ENCODE measurements at places on chromosomes 7 and 10. TPM values are rescaled to one million over a fixed set of nuclear protein-coding genes. Genes with fewer than 3 reads are reported as not detected.

DNA sequence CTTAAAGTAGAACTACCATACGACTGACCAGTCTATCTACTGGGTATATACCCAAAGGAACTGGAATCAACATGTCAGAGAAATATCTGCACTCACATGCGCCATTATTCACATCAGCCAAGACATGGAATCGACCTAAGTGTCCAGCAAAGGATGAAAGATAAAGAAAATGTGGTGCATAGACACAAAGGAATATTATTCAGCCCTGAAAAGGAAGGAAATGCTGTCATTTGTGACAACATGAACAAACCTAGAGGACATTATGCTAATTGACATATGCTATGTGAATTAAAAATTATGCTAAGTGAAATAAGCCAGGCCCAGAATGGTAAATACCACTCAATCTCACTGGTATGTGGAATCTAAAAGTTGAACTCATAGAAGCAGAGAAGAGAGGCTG is 123.7 kb downstream of the KLF6 start:
- DNase-seq, result no peak

SERPINE1 gene
- polyA plus RNA-seq, result 0.75 TPM

PRPF18 gene
- polyA plus RNA-seq, result 35.1 TPM

GNAT3 gene
- polyA plus RNA-seq, result 4.8 TPM

DNA sequence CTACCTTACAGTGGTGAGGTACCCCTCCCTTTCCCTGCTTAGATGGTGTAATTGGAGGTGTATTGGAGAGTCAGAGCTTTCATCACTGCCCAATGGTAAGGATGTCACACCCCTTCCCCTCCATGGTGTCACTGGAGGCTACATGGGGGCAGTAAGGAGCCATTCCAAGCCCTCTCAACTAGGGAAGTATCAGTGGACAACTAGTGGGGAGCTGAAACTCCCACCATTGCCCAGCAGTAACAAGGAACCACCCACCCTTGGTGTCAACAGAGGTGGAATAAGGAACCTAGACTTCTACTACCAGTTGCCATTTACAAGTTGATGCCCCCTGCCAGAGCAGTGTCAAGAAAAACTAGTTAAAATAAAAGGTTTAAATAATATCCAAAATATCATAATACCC is 2.8 kb upstream of the HIBADH start:
- no peak for DNase-seq

GRCh38 chr7:41916450-41916927 is 213.6 kb upstream of the INHBA start:
- no peak for DNase-seq

TNPO3 gene
- polyA plus RNA-seq, result 84.5 TPM

TEX47 gene
- not detected for polyA plus RNA-seq

OPN4 gene
- polyA plus RNA-seq, result not detected

EFCAB10 gene
- polyA plus RNA-seq, result 0.21 TPM

DNA sequence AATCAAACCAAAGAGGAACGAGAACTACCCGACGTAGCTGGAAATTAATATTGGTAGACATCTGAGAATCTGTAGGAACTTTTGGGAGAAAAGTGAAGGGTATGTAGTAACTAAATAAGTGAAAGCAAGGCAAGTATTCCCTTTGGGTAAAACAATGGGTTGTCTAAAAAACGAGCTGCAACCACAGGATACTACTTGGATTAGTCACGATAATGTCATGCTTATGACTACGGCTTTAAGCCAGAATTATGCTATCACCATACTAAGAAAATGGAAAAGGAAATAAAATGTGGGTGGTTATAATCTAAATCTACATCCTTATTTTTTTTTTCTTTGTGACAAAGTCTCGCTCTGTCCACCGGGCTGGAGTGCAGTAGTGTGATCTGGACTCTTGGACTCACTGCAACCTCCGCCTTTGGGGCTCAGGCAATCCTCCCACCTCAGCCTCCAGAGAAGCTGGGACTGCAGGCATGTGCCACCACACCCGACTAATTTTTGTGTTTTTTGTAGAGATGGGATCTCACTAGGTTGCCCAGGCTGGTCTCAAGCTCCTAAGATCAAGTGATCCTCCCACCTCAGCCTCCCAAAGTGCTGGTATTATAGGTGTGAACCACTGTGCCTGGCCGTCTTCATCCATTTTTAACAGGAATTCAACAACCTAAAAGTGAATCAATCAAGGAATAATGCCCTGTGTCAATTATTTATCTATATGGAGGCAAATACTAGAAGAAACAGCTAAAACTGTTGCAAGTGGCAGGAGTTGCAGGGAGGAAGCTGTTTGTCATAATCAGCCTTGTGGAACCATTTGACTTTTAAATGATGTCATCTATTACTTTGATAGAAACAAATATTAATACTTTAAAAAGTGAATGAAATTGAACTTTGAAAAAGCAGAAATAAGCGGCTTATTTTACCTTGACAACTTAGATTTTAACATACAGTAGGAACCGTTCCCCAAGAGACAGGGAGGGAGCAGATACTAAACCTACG is 189.3 kb downstream of the PRPF18 start:
- DNase-seq, result no peak

POP7 gene
- 143 TPM for polyA plus RNA-seq

DNA sequence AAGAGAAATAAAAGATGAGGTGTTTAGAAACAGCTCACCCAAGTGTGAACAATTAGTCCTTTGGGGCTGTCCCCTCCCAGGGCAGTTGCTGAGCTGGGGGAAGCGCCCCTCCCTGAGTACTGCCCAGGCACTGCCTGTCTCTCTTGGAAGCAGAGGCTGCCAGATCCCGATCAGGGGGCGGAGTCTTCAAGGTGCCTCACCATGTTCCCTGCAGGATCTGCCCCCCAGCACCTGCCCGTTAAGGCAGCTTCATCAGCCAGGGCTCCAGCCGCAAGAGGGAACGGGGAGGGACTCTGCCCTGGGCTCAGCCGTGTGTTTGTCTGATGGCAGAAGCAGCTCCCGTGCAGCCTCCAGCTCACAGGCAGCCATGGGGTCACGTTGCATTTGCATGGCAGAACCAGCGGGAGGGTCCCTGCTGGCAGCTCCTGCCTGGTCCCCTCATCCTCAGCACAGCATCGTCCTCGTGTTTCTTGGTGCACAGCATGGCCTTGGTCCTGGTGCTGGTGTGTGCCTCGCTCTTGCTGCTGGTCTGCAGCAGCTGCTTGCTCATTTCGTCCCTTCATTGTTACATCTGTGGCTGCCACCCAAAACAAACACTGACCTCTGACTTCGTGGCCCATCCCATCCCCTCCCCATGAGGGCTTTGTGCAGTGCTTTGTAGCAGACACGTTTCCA is 10.7 kb upstream of the DPYSL4 start:
- no peak for DNase-seq

GRCh38 chr7:14666304-14666703 is 236.2 kb downstream of the DGKB start:
- no peak for DNase-seq

NEUROD6 gene
- not detected for polyA plus RNA-seq

DNA sequence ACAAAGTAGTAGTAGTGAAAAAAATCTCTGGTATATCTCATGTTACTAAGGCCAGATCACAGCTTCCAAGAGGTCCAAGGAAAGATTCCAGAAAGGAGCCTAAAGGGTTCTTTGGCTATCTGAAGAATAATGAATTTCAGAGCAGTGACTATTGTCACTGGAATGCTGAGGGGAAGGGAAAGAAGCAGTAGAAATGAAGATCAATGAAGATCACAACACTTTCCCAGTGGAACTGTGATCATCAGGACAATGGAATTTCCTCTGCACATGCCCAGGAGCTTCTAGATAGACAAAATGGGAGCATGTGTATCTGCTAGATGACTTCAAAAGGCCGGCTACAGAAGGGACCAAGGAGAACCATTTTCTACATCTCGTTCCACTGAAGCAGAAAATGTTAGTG is 219.5 kb upstream of the PHYHIPL start:
- DNase-seq, result no peak

CALCR gene
- not detected for polyA plus RNA-seq

LIPJ gene
- not detected for polyA plus RNA-seq

DNA sequence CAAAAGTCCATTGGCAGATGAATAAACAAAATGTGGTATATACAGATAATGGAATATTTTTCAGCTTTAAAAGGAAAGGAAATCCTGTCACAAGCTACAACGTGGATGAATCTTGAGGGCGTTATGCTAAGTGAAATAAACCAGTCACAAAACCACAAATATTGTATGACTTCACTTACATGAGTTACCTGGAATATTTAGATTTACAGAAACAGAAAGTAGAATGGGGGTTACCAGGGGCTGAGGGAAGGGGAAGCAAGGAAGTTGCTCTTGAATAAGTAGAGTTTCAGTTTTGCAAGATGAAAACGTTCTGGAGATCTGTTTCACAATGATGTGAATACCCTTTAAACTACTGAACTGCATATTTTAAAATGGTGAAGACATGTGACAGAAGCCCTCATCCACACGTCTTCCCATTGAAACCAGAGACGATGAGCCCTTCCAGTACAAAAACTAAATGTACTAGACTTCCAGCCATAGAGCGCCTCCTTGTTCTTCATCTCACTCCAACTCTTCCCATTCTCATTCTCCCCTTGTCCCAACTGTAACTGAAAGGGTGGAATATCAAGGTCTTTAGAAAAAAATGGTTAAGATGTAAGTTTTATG is 62.4 kb downstream of the MICU1 start:
- peak; percentile 69 for DNase-seq

SPAM1 gene
- not detected for polyA plus RNA-seq

DNA sequence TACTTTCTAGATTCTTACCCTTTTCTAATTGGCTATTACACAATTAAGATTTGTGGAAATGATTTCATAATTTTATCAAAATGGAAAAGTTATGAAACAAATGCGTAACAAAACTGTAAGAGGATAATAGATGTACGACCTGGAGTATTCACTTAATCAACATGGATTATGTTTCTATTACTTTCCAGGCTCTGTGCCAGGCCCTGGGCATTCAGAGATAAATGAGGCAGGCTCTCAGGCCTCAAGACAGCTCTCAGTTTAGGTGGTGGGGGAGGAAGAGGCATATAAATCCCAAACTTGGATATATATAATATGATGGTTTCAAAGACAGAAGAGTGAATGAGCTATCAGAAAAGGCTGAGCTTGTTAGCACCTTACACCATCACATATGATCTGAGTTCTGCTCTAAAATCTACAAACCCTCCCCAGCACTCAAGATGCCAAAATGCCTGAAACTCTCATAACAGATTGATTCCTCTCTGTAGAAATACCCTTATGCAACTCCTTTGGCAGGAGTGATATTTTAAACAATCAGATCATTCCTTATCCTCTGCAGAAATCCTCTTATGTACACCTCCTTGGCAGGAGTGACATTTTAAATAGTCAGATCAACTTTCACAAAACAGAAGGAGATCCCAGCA is 42.5 kb downstream of the ACBD5 start:
- DNase-seq, result no peak

RRP12 gene
- polyA plus RNA-seq, result 49.4 TPM

DNA sequence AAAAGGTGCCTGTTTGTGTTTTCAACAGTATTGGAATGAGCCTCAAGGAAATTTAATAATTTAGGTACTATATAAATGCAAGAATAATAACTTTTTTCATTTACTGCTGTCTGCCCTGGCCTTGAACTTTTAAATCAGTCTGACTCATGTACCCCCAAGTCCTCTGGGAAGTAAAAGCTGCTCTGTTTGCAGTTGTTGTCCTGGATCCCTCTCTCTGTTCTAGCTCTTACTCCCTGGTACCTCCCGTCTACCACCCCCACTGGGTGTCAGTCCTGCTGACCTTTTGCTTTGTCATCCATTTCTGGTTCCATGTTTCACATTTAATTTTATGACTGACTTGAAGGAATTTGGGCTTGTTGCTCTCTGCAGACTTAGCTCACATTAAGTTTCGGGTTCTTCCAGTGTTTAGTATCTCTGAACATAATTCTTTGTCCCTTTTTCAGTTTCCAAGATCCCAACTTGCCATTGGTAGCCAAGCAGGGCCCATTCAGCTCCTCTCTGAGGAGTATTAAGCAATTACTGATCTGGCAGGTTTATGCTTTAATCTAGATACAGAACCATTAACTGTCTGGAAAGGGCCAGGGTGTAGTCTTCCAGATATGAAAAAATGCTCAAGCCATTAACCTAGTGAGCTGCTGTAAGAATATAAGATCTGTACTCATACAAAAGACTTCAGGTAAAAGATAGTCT is 208.7 kb upstream of the FAM3C start:
- no peak for DNase-seq

- DNase-seq, result no peak
These were observed 90.1 kb downstream of the FOXL3 start for GRCh38 chr7:380139-380485.

- DNase-seq, result no peak
These were observed 74.3 kb upstream of the CREB5 start for GRCh38 chr7:28338041-28338440.

DNA sequence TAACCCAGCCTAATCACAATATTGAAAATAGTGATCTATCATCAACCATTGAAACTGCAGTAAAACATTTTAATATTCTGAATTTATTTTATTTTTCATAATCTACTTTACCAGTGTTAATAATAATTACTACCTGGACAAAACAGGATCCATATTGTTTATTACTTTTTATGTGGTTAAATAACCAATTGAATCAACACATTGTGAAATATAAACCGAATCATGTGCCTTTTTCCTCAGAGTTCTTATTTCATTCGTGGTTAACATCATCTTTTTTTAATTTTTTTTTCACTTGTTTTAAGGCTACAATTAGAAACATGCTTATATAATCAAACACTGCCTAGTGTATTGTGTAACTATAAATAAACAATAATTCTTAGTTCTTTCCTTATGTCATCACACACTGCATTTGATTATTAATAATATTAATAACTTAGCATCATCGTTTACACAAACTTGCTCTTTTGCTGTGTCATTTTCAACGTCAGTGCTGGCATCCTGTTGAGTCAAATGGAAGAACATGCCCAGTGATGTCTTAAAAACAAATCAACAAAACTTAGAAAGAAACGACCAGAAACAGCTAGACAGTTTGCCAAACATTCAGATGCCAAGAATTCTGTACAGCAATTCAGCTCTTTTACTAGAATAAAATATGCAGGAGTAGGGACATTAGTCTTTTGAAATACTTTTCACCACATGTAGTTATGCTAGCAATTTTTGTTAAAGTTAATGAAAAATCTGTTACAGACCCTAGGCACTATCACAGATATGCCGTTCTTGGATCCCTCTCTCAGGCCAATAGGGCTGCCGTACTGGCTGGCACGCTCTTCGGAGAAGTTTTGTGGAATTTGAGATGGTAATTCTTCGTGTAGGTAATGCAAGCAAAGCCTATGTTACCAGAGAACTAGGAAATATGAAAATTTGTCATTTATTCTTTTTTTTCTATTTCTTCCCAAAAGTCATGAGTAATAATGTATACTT is 330.4 kb upstream of the SEMA3A start:
- DNase-seq, result no peak

GRCh38 chr7:100516135-100516812 is 22.7 kb upstream of the AGFG2 start:
- peak; percentile 66 for DNase-seq

DNA sequence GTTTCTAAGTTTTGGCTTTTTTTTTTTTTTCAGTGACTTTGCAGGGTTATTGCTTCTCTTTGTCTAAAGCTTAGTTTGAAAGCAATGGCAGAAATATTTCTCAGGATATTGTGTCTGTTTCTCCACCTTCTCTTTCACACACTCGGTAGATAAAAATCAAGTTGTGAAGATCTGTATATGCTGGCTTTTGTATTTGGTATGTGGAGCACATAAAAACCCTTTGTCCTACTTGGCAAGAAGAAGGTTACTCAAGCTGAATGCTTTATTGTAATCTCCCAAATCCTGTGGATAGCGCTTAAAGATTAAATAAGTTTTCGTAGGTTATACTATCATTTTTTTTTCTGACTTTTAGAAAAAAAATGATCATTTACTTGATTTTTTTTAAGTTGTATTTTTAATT is 172.4 kb downstream of the CDCA7L start:
- DNase-seq, result no peak

- no peak for DNase-seq
These were observed 178.9 kb downstream of the GRID1 start for GRCh38 chr10:86187499-86188239.

Measured in GM12878 (cell line).